ENCODE measurements at places on chromosomes 12 and 14.

- DNase-seq = no peak
These were observed 1.4 kb downstream of the LIN7A start for GRCh38 chr12:80936353-80936641.

GRCh38 chr14:95190346-95190840 is 33.1 kb upstream of the DICER1 start:
- no peak for DNase-seq

GRCh38 chr12:2805143-2805520 is 7.3 kb upstream of the ITFG2 start:
- DNase-seq = no peak

GRCh38 chr12:19498099-19498498 is 58.8 kb downstream of the AEBP2 start:
- DNase-seq = no peak

GRCh38 chr14:44463356-44464004 is 43.6 kb downstream of the FSCB start:
- DNase-seq = peak; percentile 19

GRCh38 chr12:108701779-108702441 is 29.4 kb downstream of the CORO1C start:
- no peak for DNase-seq

DNA sequence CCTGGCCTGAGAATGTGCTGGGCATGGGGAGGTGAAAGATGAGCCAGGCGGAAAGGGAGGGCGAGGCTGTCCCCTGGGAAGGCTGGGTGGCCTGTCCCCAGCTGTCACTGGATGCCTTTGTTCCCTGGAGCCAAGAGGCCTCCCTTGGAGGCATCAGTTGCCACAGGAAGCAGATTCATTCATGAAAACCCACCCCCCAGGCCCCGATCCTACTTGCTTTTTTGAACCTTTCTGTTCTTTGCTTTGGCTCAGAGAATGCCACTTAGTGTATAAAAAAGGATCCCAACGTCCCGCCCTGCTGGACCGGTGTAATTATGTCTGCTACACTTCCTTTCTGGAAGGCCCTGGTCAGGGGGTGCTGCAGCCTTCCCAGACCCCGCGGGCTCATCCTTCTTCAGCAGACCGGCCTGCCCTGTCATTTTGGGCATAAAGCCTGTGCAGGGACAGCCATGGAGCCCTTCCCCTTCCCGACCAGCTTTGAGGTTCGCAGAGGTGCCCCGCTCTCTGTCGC is 220.2 kb downstream of the SLC41A2 start:
- peak; percentile 67 for DNase-seq

DNA sequence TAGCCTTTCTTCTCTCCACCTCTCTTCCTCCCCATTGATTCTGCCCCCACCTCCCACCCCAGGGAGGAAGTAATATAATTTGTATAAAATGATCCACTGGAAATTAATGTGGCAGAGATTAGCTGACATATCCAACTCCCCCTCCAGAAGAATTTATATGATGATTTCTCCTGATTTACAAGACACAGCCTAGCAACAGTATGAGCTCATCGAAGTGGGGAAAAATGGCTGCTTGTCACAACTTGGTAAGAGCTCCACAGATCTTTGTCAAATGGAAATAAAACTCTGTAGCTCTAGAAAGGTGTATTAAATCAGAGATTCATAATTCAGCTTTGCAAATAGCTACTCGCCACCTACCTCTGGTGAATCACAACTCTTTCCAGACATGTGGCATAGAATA is 195.7 kb downstream of the NOVA1 start:
- no peak for DNase-seq

DNA sequence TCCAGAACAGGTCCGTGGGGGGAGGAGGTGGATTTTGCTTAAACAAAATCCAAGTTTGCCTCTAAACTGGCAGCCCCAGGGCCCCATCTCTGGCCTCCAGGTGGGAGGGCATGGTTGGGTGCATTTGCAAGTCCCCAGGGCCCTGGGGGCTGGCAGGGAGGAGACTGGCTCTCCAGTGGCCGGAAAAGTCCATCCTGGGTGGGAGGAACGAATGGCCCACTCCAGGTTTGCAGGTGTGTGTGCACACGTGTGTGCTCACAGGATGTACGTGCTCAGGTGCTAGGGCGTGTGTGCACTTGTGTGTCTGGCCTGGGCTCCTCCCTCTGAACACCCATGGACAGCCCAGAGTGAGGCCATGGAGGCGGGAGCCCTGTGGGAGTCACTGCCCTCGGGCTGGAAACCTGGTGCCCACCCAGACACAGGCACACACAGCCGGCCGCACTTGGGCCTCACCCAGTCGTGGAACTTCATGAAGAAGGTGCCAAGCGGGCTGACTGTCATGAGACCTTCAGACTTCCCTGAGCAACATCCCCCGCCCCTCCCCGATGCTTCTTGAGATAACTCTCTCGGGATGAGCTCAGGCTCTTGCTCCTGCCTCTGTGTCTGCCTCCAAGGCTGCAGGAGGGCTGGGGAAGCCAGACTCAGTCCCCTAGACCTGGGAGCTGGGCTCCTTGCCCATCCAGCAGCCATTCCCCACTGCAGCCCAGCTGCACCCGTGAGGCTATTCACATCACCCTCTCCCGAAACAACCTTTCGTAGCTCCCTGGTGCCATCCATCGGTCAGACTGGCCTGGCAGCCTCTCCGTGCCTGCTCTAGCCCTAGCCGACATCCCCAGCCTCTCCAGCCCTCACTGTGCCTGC is 9.4 kb downstream of the AHNAK2 start:
- DNase-seq = peak; percentile 85

GRCh38 chr12:86226481-86226880 is 29.7 kb downstream of the MGAT4C start:
- no peak for DNase-seq

- DNase-seq = no peak
These were observed 295.2 kb downstream of the CACNA1C start for GRCh38 chr12:2347844-2348481.

- DNase-seq = no peak
These were observed 32.4 kb upstream of the CD69 start for GRCh38 chr12:9792961-9793617.

DNA sequence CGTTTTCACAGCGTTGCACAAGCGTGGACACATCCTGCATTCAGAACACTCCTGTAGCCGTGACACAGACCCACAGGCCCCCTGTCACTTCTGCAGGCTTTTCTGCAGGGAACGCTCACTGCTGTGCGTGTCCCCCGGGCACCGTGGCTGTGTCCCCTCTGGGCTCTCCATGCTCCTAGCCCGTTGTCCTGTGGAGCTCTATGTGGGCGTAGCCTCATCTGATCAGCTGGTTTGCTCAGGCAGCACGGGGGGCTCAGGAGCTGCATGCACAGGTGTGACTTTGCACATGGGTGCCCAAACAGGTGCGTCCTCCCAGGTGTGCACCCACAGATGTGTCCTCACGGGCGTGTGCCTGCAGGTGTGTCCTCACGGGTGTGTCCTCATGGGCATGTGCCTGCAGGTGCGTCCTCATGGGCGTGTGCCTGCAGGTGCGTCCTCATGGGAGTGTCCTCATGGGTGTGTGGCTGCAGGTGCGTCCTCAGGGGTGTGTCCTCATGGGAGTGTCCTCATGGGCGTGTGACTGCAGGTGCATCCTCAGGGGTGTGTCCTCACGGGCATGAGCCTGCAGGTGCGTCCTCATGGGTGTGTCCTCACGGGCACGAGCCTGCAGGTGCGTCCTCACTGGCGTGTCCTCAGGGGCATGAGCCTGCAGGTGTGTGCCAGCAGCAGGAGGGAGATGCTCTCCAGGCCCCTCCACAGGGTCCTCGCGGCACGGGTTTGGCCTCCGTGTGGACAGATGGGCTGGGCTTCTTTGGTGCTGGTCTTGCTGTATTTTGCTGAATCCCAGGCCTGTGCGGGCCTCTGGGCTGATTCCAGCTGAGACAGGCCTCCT is 17.5 kb downstream of the MTA1 start:
- DNase-seq = no peak

DNA sequence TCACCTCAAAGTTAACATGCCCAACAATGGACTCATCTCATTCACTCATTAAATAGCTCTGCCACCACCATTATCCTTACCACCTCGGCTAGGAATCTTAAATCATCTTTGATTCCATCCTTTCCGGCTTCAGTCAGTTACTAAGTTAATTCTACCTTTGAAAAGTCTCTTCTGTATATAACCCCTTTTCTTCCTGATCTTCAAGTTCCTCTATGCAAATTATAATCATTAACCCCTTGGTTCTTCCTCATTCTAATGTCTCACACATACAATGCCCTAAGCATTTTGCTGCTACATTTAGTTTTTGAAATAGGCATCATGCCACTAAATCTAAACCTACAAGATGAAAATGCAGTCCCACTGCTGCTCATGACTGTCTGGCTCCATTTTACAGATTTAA is 51.6 kb downstream of the ATP2B1 start:
- no peak for DNase-seq

DNA sequence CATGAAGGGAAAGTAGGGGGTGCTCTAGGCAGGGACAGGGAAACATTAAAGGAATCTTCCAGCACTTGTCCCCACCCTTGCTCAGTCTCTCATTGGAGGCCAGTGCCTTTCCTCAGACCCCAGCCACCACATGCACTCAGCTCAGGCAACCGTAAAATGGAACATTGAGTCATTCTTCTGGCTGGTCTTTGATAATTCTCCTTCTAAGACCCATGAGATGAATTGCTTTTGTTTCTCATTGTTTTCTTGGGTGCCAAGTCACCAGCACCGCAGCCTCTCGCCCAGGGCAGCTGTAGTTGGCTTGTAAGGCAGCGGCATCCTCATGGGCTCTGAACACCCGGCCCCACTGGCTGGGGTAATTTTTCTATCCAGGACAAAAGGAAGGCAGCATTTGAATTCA is 108.2 kb downstream of the PHETA1 start:
- DNase-seq = no peak

DNA sequence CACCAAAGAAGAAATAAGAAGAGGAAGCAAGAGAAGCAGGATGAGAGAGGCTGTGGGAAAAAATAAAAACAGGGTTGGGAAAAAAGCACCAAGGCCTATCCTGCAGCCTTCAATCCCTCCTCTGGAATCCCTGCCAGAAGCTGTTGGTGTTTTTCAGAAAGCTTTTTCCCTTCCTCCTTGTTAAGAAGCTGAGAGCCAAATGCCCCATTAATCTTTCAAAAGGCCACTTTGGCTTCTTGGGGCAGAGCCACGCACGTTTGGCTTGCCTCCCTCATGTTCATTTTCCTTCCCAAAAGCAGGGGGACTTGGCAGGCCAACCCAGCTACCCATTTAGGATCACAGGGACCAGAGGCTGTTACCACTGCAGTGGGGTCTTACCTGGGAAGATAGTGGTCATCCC is 365.3 kb downstream of the NUAK1 start:
- DNase-seq = peak; percentile 59

GRCh38 chr12:31752450-31752849 is 23.6 kb upstream of the AMN1 start:
- DNase-seq = no peak

DNA sequence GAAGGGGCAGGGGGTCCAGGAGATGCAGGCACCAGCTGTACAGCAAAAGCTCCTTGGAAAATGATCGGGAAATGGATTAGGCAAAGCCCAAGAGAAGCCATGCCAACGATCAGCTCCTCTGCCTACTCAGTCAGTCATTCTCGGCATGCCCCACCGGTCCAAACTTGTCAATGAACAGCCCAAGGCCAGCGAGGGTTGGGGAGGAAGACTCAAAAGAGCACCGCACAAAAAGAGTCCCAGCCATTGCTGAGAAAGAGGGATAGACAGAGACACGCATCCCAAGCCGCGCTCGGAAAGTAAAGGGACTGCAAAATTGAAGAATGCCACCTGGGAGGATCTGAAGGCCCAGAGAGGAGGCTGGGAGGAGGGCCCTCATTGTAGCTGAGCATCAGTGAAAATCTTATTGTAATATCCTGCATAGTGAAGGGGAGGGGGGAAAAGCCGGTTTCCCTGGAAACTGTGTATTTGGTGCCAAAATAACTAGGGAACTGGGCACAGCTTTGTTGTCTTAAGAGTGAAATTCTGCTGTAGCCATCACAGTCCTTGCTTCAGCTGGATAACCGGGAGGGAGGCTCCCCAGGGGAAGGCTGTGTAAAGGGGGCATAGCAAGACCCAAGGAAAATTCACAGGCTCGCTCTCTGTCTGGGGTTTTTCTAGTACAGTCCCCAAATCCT is 4.7 kb downstream of the KDM2B start:
- no peak for DNase-seq

GRCh38 chr12:67633708-67634107 is 14.8 kb upstream of the DYRK2 start:
- DNase-seq = no peak

DNA sequence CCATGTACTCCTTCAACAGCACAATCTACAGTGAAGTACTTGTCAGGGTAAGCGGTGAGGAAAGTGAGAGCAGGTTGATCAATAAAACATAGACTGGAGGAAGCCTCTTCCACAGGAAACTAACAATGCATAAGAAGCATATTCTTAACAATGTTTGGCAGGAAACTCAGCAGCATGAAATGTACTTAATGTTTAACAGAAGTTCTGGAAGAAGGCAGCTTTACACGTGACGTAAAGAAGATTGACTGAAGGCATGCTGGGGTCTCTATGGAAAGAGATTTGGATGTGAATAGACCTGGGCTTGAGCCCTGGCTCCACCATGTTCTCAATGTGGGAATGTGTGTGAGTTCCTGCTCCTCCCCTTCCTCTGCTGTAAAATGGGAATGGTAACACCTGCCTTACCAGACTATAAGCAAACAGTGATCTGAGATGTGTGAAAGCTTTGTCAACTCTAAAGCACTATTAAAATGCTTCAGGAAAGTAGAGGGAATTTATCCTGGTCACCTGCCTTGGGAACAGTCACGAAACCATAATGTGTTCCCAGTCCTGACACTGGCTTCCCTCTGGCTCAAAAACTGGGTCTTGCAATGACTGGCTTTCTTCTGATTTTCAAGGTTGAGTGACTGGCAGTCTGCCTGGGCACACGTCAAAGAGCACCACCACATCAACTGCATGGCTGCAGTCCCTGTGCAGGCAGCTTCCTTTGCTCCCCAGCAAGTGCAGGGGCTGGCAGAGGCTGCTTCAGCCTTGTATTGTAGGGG is 384.6 kb downstream of the APAF1 start:
- DNase-seq = no peak

DNA sequence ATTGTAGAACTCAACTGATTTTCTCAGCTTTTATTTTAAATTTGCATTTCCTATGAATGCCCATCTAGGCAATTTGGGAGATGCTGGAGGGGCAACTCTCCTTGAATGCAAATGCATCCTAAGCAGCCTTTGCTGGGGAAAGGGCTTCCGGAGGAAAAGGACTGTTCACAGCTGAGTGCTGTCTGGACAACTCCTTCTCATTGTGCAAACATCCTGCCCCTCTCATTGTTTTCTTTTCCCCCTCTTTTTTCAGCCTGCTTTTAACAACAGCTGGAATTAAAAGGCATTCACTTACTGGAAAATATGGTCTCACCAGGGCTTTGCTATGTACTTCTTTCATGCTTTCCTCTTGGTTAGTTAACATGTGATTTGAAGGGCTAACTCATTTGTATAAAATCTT is 397.8 kb downstream of the FUT8 start:
- DNase-seq = no peak

Measured in kidney (tissue), 22 donors.